ENCODE measurements at places on chromosomes 13 and 19. TPM values are rescaled to one million over a fixed set of nuclear protein-coding genes. Genes with fewer than 3 reads are reported as not detected.

The CYP2A6 gene
- not detected for total RNA-seq

The MEGF8 gene
- total RNA-seq: 29.8 TPM

The SLC25A41 gene
- 0.66 TPM for total RNA-seq

The TBXA2R gene
- total RNA-seq: 5.4 TPM

The PSG7 gene
- total RNA-seq: not detected

The CLEC17A gene
- not detected for total RNA-seq

The SYCN gene
- total RNA-seq: not detected

The FFAR3 gene
- not detected for total RNA-seq

The PCID2 gene
- 34.5 TPM for total RNA-seq

The CGB5 gene
- total RNA-seq: not detected

The IFNL1 gene
- total RNA-seq: not detected

The CEACAM21 gene
- total RNA-seq: 1.8 TPM

The TUBA3C gene
- total RNA-seq: not detected

The SPACA4 gene
- not detected for total RNA-seq

The ADGRE3 gene
- total RNA-seq: not detected

Data from esophagus muscularis mucosa (tissue), 4 donors.